G401 (cell line): ENCODE measurements at places on chromosomes 4 and X.

- DNase-seq: no peak
Observed at GRCh38 chr4:186900232-186900900, 176.7 kb upstream of the FAT1 start.

DNA sequence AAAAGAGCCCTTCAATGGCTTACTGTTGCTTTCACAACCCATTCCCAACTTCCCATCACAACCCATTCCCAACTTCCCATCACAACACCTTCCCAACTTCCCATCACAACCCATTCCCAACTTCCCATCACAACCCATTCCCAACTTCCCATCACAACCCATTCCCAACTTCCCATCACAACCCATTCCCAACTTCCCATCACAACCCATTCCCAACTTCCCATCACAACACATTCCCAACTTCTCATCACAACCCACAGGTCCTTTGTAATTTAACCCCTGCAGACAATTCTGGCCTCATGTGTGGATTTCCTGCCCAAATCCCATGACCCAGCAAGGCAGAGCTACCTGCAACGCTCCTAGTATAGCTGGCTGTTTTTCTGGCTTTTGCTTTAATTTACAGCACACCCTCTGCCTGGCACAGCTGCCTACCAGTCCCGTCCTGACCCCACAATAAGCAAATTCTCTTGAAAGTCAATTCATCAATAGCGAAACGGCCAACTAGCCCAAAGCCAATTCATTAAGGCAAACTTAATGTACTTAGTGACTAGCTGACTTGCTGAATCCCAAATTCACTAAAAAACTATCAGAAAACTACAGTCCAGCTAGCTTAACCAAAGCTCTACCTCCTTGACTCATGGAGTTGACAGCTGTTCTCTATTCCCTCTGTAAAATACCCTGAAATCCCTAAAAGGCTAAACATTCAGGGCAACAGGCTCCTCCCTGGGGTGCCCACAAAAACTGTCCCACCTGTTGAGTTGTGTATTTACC is 75.6 kb downstream of the AFAP1 start:
- DNase-seq: no peak

DNA sequence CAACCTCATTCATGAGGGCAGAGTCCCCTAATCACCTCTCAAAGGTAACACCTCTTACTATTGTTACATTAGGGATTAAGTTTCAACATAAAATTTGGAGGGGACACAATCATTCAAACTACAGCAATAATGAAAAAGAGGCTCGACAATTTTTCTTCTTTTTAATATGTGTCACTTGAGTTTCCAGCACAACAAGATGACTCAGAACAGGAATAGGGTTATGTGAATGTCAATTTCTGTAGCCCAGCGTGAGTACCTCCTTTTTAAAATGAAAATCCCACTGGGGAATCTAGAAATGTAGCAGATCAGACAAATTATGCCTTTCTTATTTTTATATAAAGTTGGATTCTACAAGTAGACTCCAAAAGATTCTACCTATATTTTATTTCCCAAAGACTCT is 83.7 kb downstream of the ZNF330 start:
- DNase-seq: no peak

GRCh38 chrX:1212532-1212931 is at the start of gene CRLF2:
TSS of gene CRLF2 (minus strand) at chrX:1212649. CDS start at chrX:1212634, 15 bp downstream.
- DNase-seq: no peak
